CD4-positive, alpha-beta T cell treated with Interleukin-15 for 4 hours (primary cell): ENCODE measurements at places on chromosomes 1 and 21.

GRCh38 chr1:156886583-156887281 lies 6.8 kb upstream of the PEAR1 start:
- DNase-seq: no peak

- DNase-seq: no peak
Observed at GRCh38 chr21:41726970-41727783, 39.7 kb downstream of the RIPK4 start.

GRCh38 chr1:19430121-19431068 lies 54.9 kb downstream of the CAPZB start:
- DNase-seq: no peak

GRCh38 chr1:170290276-170290675 lies 144.5 kb downstream of the NTMT2 start:
- DNase-seq: no peak

- no peak for DNase-seq
Observed at GRCh38 chr1:225754940-225755641, 22.5 kb upstream of the SRP9 start.

DNA sequence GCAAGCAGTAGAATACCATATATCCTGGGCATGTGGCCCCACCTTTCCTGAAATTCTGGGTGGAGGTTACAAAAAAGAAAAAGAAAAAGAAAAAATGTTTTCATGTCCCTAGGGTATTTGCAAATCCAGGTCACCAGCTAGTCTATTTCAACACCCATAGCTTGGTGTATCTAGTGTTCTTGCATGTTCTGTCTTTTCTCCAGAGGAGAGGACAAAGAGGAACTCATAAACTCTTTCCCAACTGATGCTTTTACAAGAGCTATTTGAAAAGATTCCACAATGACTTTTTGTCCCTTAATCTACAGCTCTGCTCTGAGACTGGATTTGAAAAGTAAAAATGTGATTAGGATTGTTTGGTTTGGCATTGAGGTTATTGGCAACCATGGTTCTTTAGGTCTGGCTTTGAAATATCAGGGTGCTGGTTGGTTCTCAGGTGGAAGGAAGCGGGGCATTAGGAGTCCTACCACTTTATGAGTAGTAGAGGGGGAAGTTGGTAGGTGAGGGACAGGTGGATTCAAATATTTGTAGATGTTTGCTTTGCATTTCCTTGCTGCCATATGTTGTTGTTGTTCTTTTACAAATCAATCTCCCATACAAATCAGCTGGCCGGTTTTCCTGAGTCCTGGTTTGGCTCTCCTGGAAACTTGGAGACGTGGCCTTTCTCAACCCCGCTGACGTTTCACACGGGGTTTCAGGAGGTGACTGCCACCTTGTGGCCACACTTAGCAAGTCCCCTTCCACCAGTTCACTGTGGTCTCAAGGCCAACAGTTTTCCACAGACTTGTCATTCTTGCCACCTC lies 126.7 kb upstream of the KIAA0040 start:
- DNase-seq: peak; percentile 69

- no peak for DNase-seq
Observed at GRCh38 chr1:2411801-2412394, 466 bp downstream of the PEX10 start.

- no peak for DNase-seq
Observed at GRCh38 chr21:45147473-45148315, 73.3 kb downstream of the ADARB1 start.

DNA sequence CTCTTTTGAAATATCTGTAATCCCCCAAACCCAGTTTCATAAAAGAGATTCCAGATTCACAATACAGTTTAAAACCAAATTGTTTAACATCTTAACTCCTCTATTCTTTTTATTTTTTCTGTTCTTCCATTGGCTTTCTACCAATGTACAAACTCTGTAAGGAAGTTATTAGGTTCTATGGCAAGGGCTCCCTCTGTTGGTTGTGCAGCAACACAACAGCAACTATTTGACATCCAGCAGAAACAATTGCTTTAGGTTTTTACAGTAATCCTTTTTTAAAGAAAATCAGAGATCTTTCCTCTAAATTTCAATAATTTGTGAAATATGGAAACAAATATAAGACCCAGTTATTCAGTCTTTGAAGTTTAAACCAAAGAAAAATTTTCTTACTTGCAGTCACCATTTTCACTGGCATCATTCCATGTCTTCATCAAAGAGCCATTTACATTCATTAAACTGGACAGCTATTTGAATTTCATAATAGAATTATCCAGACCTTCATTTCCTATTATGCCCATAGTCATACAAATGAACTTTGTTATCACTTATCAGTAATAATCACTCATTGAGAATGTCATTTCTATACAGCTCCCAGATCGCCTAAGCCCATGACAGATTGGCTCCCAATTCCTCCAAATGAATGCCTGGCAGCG lies 46.5 kb upstream of the RNF11 start:
- peak; percentile 50 for DNase-seq

DNA sequence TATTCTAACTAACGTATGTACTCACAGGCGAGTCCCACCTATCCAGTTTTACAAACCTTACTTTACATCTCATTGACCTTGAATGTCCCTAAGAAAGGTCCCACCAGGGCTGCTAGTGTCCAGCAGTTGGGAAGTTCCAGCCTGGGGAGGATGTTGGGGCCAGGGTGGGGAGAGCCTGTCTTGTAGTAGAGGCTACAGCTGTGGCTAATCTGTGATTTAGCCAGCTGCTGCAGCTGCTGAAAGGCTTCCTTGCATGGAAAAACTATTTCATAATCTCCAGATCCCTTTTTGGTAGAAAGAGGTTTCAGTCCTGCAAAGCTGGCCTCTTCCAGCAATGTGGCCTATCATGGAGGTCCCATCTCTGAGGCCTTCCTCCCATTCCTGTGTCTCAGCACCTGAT lies 23.1 kb downstream of the TNN start:
- DNase-seq: no peak

GRCh38 chr1:207938016-207938415 lies 27.1 kb upstream of the CD34 start:
- DNase-seq: no peak
